ENCODE measurements at places on chromosomes 6 and 20. TPM values are rescaled to one million over a fixed set of nuclear protein-coding genes. Genes with fewer than 3 reads are reported as not detected.

The BTNL2 gene
- total RNA-seq = not detected

The PTGIS gene
- total RNA-seq = 2.8 TPM

The CITED2 gene
- total RNA-seq = 127 TPM

The AIF1 gene
- 11.3 TPM for total RNA-seq

DNA sequence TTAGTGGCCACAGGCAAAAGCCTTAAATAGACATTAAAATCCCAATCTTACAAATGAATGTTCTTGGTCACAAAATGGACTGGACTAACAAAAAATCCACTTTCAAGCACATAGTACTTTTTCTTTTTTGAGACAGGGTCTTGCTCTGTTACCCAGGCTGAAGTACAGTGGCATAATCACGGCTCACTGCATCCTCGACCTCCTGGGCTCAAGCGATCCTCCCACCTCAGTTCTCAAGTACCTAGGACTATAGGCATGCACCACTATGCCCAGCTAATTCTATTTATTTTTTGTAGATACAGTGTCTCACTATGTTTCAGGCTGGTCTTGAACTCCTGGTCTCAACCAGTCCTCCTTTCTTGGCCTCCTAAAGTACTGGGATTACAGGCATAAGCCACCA lies 59.4 kb downstream of the MAP3K5 start:
- no peak overlapping the region for H3K4me3 ChIP-seq
- no peak overlapping the region for H3K27ac ChIP-seq
- H3K36me3 ChIP-seq = peaks cover 18% of the 10 kb centered on the region
- H3K4me1 ChIP-seq = peaks cover 14% of the 10 kb centered on the region
- no peak for DNase-seq

GRCh38 chr6:160077526-160077925 lies 44.1 kb upstream of the SLC22A1 start:
- H3K27ac ChIP-seq = peak overlapping the region; percentile 30
- no peak overlapping the region for H3K4me3 ChIP-seq
- no peaks in the 10 kb centered on the region for H3K27me3 ChIP-seq
- H3K36me3 ChIP-seq = peaks cover 76% of the 10 kb centered on the region
- DNase-seq = no peak

DNA sequence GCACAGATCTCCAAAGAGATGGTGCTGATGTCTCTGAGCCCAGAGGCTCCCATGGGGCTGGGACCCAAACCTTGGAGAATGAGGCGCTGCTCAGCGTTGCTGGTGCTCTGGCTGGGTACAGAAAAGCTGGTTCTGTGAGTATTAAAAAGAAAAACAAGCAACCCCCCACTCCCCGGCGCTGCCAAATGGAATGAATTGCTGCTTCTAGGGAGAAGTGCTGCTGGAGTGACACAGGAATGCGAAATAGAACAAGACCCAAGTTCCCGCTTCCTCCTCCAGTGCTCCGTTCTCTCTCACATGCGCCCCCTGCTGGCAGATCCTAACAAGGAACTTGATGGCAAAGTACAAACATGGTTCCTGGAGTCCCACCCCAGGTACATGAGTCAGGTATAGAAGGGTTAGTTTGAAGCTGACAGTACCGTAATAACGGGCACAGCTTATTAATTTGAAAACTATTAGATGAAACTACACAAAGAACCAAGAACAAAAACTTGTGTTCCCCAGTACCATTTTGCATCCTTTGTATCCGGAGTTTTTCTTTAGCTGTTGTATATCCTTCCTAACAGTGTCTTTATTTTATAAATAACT lies 2.1 kb upstream of the DDX27 start:
- no peak overlapping the region for H3K27ac ChIP-seq
- H3K36me3 ChIP-seq = peaks cover 21% of the 10 kb centered on the region
- no peaks in the 10 kb centered on the region for H3K27me3 ChIP-seq
- DNase-seq = peak; percentile 91

DNA sequence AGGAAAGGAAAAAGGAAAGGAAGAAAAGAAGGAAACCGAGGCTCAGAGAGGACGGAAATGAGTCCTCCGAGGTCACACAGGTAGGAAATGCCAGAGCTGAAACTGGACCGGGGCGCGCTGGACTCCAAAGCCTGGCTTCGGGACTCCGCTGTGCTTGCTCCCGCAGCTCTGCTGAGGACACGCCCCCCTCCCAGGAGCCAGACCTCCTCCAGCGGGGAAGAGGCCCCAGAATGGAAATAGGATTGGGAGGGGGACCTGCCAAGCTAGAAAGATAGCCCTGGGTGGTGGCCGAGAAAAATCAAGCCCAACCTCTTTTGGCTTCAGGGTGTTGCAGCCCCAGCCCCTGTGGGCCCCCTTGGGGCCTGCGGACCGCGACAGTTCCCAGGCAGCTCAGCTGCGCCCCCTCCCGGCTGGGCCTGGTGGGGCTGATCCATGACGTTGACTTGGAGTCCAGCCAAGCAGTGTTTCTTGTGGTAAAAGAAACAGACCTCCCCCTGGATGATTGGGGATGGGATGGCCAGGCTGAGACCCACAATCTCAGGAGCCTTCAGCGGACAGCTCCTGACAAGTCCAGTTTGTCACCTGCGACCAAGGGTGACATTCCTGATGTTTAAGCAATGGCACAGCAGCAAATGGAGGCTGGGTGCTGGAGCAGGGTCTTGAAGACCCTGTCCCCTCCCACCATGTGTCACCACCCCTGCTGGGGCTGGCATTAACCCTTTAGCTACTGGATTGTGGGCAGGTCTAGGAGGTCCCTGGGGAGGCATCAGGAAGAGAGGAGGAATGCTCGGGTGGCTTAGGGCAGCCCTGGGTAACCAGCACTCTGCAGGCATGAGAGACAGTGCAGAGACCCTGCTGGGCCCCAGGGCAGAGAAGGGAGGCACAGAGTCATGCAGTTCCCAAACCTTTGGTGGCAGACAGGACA lies 55.4 kb downstream of the RIPOR3 start:
- H3K27me3 ChIP-seq = no peaks in the 10 kb centered on the region
- H3K4me1 ChIP-seq = no peaks in the 10 kb centered on the region
- peak; percentile 64 for DNase-seq
- H3K27ac ChIP-seq = no peak overlapping the region

- no peak for DNase-seq
- H3K27ac ChIP-seq = no peak overlapping the region
- H3K4me1 ChIP-seq = no peaks in the 10 kb centered on the region
- H3K27me3 ChIP-seq = peaks cover 9% of the 10 kb centered on the region
Measured at GRCh38 chr6:142339968-142340658, 38.3 kb downstream of the ADGRG6 start.

- H3K36me3 ChIP-seq = no peaks in the 10 kb centered on the region
- no peaks in the 10 kb centered on the region for H3K27me3 ChIP-seq
- no peak overlapping the region for H3K27ac ChIP-seq
- no peak for DNase-seq
Measured at GRCh38 chr6:156413154-156413553, 364.0 kb upstream of the ARID1B start.

DNA sequence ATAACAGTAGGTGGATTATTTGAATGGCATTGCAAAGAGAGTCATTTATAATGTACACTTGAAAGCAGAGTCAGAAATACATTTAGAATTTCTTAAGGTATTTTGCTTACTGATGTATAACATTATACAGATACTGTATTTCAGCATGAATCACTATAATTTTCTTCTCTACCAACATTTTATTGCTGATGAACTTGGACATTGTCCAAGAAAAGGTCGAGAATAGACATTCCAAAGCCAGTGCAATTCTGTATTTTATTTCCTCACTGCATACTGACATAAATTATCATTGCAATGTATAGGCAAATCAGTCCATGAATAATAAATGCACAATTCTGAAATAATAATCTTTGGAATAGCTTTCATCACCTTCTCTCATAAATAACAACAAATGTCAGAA lies 1420.0 kb upstream of the EYS start:
- no peaks in the 10 kb centered on the region for H3K27me3 ChIP-seq
- no peaks in the 10 kb centered on the region for H3K4me1 ChIP-seq
- H3K27ac ChIP-seq = no peak overlapping the region
- DNase-seq = no peak

- H3K4me1 ChIP-seq = no peaks in the 10 kb centered on the region
- H3K27me3 ChIP-seq = no peaks in the 10 kb centered on the region
Measured at GRCh38 chr6:84515067-84515466, 249.3 kb downstream of the TBX18 start.

- H3K4me1 ChIP-seq = peaks cover 12% of the 10 kb centered on the region
- no peak overlapping the region for H3K27ac ChIP-seq
- no peak overlapping the region for H3K4me3 ChIP-seq
- no peak for DNase-seq
- H3K27me3 ChIP-seq = no peaks in the 10 kb centered on the region
Measured at GRCh38 chr20:35011589-35012226, 56.0 kb downstream of the MYH7B start.

DNA sequence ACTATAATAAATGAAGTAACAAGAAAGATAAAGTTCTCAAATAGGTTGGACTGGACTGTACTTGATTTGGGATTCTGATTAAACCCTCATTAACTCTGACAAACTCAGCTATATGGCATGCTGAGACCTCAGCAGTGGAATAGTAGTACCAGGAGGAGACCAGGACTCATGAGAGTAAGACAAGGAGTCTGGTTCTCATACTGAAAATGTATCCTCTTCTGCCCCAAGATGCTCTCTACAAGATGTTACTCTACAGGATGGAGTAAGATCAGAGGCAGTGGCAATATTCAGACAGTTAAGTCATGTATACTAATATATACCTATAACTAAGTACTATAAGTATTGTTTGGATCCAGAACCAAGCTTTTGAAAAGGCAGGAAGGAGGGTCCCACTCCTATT lies 31.9 kb upstream of the SYNCRIP start:
- H3K36me3 ChIP-seq = peaks cover 74% of the 10 kb centered on the region
- no peak overlapping the region for H3K4me3 ChIP-seq
- H3K4me1 ChIP-seq = peaks cover 67% of the 10 kb centered on the region
- no peak for DNase-seq
- H3K27ac ChIP-seq = peak overlapping the region; percentile 53

DNA sequence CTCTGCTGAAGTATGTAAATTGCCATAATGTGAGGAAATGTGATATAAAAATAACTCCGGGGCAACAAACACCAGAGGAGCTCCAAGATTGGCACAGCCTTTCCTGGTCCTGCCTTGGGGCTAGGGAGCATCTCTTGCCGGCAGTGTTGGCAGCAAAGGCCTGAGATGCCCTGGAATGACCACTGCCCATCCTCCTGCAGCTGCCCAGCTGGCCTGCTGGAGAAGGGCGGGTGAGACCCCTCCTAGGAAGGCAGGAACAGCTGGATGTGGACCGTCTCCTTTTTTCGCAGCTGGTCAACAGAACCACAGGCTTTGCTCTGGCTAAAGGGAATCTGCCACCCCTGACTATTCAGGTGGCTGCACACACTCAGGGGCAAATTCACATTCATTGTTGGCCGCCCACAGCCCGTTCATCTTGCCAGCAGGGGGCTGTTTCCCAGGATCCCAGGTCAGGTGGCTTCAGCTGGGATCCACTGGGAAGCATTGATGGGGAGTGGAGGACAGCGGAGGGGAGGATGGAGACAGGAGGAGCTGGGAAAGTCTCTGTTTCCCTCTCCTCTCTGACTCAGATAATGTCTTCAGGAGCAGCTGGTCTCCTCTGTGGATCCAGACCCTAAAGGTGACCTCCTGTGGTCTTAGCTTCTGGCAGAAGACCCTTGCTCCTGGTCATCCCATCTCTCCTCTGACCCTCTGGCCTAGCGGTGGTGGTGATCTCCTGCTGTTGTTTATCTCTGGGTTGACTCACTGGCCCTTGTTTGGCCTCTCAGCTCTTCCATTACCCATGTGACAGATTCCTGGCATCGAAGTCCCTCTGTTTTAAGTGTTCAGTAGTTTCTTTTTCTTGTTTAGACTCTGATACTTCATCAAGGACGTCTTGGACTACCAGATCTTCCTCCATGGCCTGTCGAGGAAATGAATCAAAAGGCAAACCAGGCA lies 336.7 kb downstream of the DHX35 start:
- no peak overlapping the region for H3K27ac ChIP-seq
- no peaks in the 10 kb centered on the region for H3K36me3 ChIP-seq
- no peaks in the 10 kb centered on the region for H3K4me1 ChIP-seq
- H3K27me3 ChIP-seq = no peaks in the 10 kb centered on the region

GRCh38 chr6:88775866-88776571 lies 187.4 kb downstream of the RNGTT start:
- H3K27ac ChIP-seq = no peak overlapping the region
- H3K27me3 ChIP-seq = no peaks in the 10 kb centered on the region
- no peak overlapping the region for H3K4me3 ChIP-seq
- DNase-seq = no peak
- H3K4me1 ChIP-seq = peaks cover 4% of the 10 kb centered on the region
- peaks cover 11% of the 10 kb centered on the region for H3K36me3 ChIP-seq

DNA sequence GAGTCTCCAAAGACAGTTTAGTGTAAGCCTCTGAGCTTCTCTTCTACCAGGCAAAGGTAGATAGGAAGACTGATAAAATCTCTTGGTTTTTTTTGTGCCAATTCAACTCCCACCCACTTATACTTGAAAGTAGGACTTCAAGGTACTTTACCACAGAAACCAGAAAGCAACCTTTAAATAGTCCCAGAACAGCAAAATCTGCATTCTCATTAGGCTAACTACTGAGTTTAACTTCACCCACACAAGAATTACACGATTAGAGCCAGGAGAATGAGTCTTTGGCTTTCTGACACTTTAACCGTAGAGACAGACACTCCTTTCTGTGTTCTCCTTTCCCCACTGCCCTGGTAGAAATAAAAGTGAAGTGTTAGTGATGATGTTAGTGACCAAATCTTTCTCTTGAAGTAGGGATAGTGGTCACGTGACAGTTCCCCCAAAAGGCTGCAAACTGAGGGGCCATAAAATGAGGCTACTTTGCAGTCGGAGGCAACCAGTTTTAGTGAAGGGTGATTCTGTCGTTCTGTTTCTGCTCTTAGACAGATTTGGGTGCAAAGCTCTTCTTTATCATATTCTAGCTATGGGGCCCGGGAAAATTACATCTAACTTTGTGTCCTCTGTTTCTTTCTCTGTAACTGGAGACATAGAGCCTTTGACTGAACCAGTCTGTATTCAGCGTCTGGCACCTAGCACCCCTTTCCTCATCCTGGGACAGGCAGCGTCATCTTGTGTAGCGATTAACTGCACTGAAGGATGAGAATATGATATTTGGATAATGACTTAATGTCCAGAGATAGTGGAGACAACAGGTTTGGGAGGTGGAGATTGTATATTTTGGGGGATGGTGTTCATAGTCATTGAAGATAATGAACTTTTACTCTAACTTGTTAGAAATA lies 206.4 kb upstream of the CITED2 start:
- no peak for DNase-seq
- H3K36me3 ChIP-seq = no peaks in the 10 kb centered on the region
- peak overlapping the region; percentile 0 for H3K4me3 ChIP-seq
- peaks cover 18% of the 10 kb centered on the region for H3K4me1 ChIP-seq

DNA sequence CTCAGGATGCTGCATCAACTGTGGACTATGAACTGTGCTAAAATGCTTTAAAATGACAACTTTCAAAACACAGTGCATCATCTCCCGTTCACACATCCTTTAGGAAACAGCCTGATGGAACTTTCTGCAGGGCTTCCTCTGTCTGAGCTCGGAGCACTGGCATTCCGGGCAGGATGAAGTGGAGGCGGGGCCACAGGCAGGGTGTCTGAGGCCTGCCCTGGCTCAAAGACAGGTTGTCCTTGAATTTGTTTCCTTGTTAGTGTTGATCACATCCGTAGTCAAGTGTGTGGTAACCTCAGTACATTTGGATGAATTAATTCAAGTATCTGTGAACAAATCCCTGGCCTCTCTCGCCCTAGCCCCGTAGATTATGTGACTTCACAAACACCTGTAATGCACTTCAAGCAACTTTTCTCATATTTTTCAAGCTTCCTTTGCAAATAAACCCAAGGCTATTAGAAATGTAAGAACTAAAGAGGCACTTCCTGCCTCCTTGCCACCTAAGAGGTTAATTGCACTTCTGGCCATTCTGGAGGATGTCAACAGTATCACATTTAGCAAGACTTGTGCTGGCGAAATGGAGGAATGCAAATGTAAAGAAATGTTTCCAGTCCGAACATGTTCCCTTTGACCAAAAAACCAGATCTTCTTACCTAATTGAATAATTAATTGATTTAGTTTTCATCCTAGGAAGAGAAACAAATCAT lies 3.1 kb downstream of the CD93 start:
- no peaks in the 10 kb centered on the region for H3K36me3 ChIP-seq
- DNase-seq = no peak
- peak overlapping the region; percentile 6 for H3K4me3 ChIP-seq
- H3K27me3 ChIP-seq = peaks cover 15% of the 10 kb centered on the region

Data from activated CD4-positive, alpha-beta memory T cell treated with anti-CD3 and anti-CD28 coated beads, Interleukin-2, amount 10 ng/mL, durations not matched to agents 7 days and 5 days (primary cell).